ENCODE measurements at places on chromosomes 6 and 20. TPM values are rescaled to one million over a fixed set of nuclear protein-coding genes. Genes with fewer than 3 reads are reported as not detected.

The OR2B6 gene
- total RNA-seq, result not detected

The APOM gene
- total RNA-seq, result 1.0 TPM

The LCA5 gene
- 34.3 TPM for total RNA-seq

The NXT1 gene
- 27.8 TPM for total RNA-seq

The RAET1L gene
- not detected for total RNA-seq

The SHLD1 gene
- total RNA-seq, result 10.4 TPM

The NNAT gene
- total RNA-seq, result 237 TPM

The SERINC1 gene
- total RNA-seq, result 369 TPM

The UNC93A gene
- total RNA-seq, result not detected

The UST gene
- total RNA-seq, result 17.5 TPM

The ZMYND8 gene
- total RNA-seq, result 35.6 TPM

The SAMD10 gene
- 8.9 TPM for total RNA-seq

The FAM184A gene
- total RNA-seq, result 29.1 TPM

Data from camera-type eye (tissue), 1 donor.